ENCODE measurements at places on chromosomes 4 and X.

DNA sequence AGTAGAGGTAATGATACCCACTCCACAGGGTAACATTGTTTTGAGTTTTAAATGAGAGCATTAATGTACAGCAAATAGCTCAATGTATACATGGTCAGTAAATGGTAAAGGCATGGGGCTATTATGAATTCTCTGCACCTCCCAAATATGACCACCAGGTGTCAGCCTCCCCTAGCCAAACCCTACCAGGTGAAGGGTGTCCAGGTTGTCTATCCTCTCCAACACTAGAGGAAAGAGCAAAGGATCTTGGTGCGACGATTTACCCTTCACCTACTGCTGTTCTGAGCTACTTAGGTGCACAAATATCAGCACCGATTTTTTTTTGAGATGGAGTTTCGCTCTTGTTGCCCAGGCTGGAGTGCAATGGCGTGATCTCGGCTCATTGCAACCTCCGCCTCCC is 26.5 kb upstream of the XIAP start:
- DNase-seq = peak; percentile 75

GRCh38 chrX:80812176-80812575 is 2.5 kb upstream of the BRWD3 start:
- DNase-seq = peak; percentile 59

DNA sequence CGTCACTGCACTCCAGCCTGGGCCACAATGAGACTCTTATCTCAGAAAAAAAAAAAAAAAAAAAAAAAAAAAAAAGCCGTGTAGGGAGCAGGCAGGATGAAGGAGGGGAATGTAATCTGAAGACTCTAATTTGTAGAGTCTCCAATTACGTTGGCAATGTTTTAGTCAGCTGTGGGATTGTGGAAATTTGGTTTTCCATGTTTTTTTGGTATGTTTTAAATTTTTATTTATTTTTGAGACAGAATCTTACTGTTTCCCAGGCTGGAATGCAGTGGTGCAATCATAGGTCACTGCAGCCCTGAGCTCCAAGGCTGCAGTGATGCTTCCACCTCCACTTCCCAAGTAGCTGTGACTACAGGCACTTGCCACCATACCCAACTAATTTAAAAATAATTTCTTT is 56.5 kb downstream of the NSD2 start:
- no peak for DNase-seq

DNA sequence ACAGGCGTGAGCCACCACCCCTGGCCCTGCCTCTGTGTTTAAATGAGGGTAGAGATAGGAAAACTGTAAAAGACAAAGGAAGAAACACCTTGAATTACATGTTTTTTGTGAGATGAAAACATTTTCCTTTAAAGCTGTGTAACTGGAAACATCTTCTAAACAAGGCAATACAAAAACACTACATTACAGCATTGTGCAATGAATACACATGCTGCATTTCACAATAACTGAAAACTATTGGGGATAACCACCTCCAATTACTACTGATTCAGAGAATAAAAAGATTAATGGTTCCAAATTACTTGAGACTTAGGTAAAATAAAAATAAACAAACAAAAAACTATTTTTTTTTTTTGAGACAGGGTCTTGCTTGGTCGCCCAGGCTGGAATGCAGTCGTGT is 7.6 kb upstream of the OGT start:
- no peak for DNase-seq

DNA sequence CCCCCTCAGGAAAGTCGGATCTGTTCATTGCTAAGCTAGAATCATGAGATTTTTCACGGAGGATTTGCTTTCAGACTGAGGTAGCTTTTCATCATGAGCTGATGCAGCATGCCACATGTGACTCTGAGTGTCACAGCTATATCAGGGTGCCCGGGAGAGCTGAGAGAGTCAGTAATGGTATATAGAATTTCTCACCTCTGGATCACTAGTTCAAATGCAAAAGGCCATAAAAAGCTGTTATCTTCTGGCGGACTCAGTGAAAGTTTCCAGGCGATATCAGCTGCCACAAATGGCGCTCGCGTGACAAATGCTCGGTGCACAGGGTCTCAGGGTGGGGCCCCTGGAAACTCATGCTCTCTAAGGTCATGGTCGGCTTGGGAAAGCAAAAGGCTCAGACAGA is 150.1 kb downstream of the DHX15 start:
- DNase-seq = no peak

Measured in NAMALWA (cell line).